ENCODE measurements at places on chromosomes 7 and 10. TPM values are rescaled to one million over a fixed set of nuclear protein-coding genes. Genes with fewer than 3 reads are reported as not detected.

Gene COL26A1
- not detected for total RNA-seq

Gene CDH23
- total RNA-seq: 0.17 TPM

Gene OR9A2
- not detected for total RNA-seq

Gene IGF2BP3
- 4.3 TPM for total RNA-seq

Gene CLCN1
- under 0.01 TPM for total RNA-seq

Gene GIMAP7
- total RNA-seq: not detected

Gene FANK1
- 2.6 TPM for total RNA-seq

Gene CHAT
- not detected for total RNA-seq

Gene NIPSNAP2
- 42.4 TPM for total RNA-seq

Gene EN2
- not detected for total RNA-seq

Data from fibroblast of lung (primary cell).